Activated T-cell treated with anti-CD3 and anti-CD28 coated beads, Interleukin-2, amount 50 U/mL, for 72 hours (primary cell): ENCODE measurements at places on chromosomes 12 and 14. TPM values are rescaled to one million over a fixed set of nuclear protein-coding genes. Genes with fewer than 3 reads are reported as not detected.

DNA sequence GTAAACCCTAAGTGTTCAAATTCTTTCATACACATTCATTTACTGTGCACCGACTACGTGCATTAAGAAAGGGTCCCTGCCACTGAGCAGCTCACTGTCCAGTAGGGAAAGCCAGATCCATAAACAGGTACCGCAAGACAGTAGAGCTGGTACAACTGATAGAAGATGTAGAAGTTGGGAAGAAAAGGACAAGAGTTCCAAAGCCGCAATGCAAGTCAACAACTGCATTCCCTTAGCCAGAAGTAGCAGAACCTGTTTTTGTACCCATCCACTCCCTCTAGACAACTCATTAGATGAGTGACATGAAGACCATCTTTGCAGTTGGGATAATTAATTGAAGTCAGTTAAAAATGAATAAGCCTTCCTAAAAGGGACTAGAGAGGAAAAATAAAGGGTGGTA lies 1.3 kb downstream of the SENP1 start:
- DNase-seq = no peak
- peaks cover 4% of the 10 kb centered on the region for H3K36me3 ChIP-seq
- peak overlapping the region; percentile 90 for H3K27ac ChIP-seq
- H3K4me3 ChIP-seq = peak overlapping the region; percentile 90

Gene TAS2R50
- 0.90 TPM for total RNA-seq

Gene OR2AP1
- not detected for total RNA-seq

GRCh38 chr14:50260072-50260471 lies 28.7 kb upstream of the SOS2 start:
- no peaks in the 10 kb centered on the region for H3K27me3 ChIP-seq
- H3K36me3 ChIP-seq = no peaks in the 10 kb centered on the region
- no peaks in the 10 kb centered on the region for H3K4me1 ChIP-seq

- no peak for DNase-seq
- H3K36me3 ChIP-seq = no peaks in the 10 kb centered on the region
- no peak overlapping the region for H3K4me3 ChIP-seq
- peaks cover 12% of the 10 kb centered on the region for H3K27me3 ChIP-seq
Observed at GRCh38 chr12:21980544-21980943, 39.3 kb upstream of the ABCC9 start.

DNA sequence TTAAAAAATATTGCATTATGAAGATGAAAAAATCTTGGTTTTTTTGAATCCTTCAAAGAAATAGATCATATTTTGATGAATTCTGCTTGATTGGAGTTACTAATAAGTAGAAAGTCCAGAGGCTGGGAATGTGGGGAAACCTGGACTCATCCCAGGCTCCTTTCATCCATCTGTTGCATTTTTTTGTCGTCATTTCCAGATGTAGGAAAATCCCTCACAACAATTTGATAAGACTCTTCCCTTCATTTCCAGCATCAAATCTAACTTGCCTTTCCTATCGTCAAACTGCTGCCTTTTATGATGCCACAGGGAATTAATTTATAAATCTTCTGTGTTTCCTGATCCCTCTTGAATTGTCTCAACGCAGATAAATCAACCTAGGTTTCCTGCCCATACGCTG lies 211.6 kb downstream of the FBXL14 start:
- no peaks in the 10 kb centered on the region for H3K27me3 ChIP-seq
- DNase-seq = no peak
- no peaks in the 10 kb centered on the region for H3K4me1 ChIP-seq

DNA sequence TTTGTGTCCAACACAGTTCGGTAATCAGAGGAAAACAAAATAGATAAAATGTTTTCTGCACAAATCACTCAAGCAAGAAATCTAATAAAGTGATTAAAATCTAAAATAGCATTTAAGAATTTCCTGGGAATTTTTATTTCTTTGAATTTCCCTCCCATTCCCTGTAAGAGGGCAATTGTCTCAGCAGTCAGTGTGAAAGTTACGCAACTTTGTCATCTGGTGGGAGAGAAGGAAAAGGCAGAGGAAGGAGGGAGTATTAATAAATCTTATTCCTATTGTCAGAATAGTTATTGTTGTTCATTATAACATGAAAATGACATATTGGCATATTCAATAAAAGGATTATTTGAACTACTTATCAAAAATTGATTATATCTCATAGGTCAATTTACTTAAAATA lies 464.9 kb downstream of the PRKD1 start:
- no peak overlapping the region for H3K27ac ChIP-seq
- H3K4me1 ChIP-seq = no peaks in the 10 kb centered on the region
- no peak overlapping the region for H3K4me3 ChIP-seq
- H3K27me3 ChIP-seq = no peaks in the 10 kb centered on the region
- no peaks in the 10 kb centered on the region for H3K36me3 ChIP-seq

DNA sequence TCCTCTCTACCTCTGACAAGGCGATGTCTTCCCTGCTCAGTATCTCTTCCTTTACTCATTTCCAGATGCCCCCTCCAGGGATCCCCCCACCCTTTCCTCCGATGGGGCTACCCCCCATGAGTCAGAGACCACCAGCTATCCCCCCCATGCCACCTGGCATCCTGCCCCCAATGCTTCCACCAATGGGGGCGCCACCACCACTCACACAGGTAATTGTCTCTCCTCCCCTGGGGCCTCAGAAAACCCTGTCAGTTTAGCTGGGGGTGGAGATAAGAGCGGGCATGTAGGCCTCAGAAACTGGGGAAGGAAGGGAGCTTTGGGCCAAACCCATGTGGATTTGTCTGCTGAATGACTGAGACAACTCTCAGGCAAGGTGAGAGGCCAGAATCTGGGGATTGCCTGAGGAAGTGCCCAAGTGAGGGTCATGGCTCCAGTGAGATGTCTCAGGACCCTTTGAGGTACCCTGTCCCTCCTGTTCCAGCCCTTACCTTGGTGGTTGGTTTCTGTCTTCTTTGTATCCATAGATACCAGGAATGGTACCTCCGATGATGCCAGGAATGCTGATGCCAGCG lies 8.1 kb downstream of the PRPF40B start:
- no peaks in the 10 kb centered on the region for H3K36me3 ChIP-seq
- H3K4me3 ChIP-seq = no peak overlapping the region
- H3K27ac ChIP-seq = no peak overlapping the region
- no peaks in the 10 kb centered on the region for H3K27me3 ChIP-seq

Gene SLC22A17
- 8.6 TPM for total RNA-seq
